ENCODE measurements at places on chromosomes 11 and 22.
A peak's percentile ranks its signal among the peaks of the same experiment; 100 is the strongest.

- no peak for DNase-seq
Observed at GRCh38 chr22:32680895-32681294, 120.6 kb upstream of the TIMP3 start.

- no peak for DNase-seq
Observed at GRCh38 chr11:117300283-117300663, 9.1 kb downstream of the BACE1-AS start.

GRCh38 chr11:19530505-19530904 lies 182.1 kb upstream of the NAV2 start:
- DNase-seq: no peak

GRCh38 chr11:96213500-96213899 lies 129.5 kb downstream of the MAML2 start:
- DNase-seq: no peak

- DNase-seq: no peak
Observed at GRCh38 chr11:107140983-107141382, 122.7 kb upstream of the GUCY1A2 start.

GRCh38 chr11:19878520-19878919 lies 165.9 kb downstream of the NAV2 start:
- DNase-seq: no peak

DNA sequence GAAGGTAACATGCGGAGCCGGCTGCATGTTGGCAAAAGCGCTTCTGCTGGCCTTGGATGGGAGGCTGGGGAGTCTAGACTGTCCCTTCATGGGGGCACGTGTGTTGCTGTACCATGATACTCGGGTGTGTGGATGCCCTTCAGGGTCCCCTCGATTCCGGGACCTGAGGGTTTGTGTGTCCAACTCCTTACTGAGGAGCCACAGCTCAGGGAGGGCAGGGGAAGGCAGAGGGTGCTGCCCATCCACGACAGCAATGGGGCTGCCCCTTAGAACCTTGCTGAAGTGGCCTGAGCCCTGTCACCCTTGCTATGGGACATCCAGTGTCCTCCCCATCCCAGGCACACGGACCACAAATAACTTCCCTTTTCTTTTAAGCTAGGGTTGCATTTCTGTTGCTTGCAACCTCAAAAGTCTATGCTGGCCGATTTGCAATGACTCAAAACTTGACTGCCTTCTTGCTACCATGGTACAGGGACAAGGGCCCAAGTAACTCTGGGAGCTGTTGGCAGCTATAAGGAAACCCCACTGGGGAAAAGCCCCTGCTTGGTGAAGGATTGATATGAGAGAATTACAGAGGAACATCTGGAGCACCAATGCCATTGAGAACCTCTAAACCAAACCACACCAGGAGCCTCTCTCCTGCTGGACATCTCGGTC lies 43.8 kb downstream of the RTL6 start:
- no peak for DNase-seq

- no peak for DNase-seq
Observed at GRCh38 chr11:97537407-97538150, 1147.8 kb downstream of the JRKL start.

DNA sequence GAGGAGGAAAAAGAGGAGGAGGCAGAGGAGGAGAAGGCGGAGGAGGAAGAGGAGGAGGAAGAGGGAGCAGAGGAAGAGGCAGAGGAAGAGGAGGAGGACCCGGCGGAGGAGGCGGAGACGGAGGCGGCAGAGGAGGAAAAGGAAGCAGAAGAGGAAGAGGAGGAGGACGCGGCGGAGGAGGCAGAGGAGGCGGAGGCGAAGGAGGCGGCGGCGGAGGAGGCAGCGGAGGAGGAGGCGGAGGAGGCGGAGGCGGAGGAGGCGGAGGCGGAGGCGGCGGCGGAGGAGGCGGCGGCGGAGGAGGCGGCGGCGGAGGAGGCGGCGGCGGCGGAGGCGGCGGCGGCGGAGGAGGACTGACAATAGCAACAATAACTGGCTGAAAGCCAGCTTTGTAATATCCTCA lies 616.6 kb downstream of the TBC1D22A start:
- DNase-seq: no peak

DNA sequence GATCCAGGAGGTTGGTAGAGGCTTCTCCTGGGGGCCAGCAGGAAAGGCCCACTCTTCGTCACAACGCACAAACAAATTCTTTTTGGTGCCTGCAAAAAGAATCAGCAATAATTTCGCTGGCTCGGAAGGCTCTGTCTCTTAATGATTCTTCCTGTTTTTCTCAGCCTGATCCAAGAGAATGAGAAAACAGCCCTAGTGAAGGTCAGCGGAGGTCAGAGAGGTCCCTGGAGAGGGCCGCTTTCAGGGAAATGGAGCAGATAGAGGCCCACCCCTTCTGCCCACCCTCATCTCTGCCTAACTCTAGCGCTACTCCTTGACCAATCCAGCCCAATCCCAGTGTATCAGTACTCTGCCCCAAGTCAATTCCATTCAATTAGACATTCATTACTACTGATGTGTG lies 19.2 kb downstream of the LRRC55 start:
- DNase-seq: no peak

- no peak for DNase-seq
Observed at GRCh38 chr22:23801238-23801821, 14.6 kb downstream of the SMARCB1 start.

DNA sequence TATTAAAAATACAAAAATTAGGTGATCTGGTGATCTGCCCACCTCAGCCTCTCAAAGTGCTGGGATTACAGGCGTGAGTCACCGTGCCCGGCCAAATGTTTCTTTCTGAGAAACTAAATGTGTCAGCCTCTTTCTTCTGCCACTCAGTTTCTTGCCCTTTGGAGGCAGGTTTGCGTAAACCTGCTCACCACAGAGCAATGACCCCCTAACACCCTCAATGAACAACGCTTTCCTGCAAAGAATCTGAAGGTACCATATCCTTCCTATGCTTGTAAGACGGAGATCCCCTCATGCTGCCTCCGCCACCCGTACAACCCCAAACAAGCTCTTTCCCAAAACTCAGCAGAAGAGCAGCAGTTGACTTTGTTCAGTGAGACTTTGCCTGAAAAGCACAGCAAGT lies 38.7 kb upstream of the TTLL12 start:
- no peak for DNase-seq

- DNase-seq: peak; percentile 2
Observed at GRCh38 chr11:17600316-17601255, 53.5 kb downstream of the OTOG start.
